Activated CD8-positive, alpha-beta T cell treated with anti-CD3 and anti-CD28 coated beads, Interleukin-2, amount 10 ng/mL, durations not matched to agents 7 days and 5 days (primary cell): ENCODE measurements at places on chromosomes 6 and 20. TPM values are rescaled to one million over a fixed set of nuclear protein-coding genes. Genes with fewer than 3 reads are reported as not detected.

DNA sequence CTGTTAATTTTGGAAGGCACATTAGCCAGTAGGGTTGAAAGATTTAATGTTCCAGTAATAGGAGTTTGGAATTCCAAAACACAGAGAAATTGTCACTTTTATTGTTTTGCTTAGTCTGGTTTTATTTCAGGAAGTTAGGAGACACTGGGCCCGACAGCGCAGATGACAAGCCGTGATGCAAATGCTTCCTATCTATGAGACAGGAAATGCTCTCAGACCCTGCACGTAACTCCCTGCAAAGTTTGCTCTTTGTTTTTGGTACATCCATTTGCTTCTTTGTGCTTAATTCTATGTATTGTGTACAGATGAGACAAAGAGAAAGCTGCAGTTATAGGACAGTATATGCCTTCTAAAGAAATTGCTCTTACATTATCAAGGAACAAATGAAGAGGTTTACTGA is 201.6 kb upstream of the SGK1 start:
- peak; percentile 70 for DNase-seq
- H3K36me3 ChIP-seq = peaks cover 6% of the 10 kb centered on the region
- peak overlapping the region; percentile 50 for H3K4me3 ChIP-seq
- peak overlapping the region; percentile 93 for H3K27ac ChIP-seq
- H3K27me3 ChIP-seq = no peaks in the 10 kb centered on the region

DNA sequence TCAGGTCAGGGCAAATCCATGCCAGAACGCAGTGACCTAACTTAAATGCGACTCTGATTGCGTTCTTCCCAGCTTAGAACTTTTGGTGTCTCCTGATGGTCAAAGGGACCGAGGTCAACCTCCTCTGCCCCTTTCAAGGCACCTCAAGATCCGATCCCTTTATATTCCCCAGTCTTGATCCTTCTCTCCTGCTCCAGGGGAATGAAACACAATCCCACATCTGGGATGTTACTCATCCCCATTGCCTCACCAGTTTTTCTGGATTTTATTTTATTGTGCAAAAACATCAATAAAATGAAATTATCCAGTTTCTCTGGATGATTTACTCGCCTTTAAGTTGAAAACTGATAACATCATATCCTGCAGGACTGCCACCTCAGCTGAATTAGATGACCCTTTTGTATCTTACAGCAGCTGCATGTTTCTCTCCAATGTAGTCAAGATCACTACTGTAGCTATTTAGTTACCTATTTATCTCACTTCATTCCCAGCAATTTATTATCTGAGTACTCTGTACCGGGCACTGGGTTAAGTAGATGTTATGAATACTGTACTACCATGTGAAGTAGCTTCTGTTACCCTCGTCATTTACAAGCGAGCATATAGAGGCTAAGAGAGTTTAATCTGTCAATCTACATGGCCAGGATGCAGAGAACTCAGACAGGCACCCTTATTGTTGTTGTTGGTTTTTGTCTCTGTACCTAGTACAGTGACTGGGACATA is 44.0 kb downstream of the IRAK1BP1 start:
- H3K4me1 ChIP-seq = peaks cover 18% of the 10 kb centered on the region
- no peak overlapping the region for H3K27ac ChIP-seq
- no peak for DNase-seq
- peaks cover 12% of the 10 kb centered on the region for H3K36me3 ChIP-seq
- peak overlapping the region; percentile 53 for H3K4me3 ChIP-seq

DNA sequence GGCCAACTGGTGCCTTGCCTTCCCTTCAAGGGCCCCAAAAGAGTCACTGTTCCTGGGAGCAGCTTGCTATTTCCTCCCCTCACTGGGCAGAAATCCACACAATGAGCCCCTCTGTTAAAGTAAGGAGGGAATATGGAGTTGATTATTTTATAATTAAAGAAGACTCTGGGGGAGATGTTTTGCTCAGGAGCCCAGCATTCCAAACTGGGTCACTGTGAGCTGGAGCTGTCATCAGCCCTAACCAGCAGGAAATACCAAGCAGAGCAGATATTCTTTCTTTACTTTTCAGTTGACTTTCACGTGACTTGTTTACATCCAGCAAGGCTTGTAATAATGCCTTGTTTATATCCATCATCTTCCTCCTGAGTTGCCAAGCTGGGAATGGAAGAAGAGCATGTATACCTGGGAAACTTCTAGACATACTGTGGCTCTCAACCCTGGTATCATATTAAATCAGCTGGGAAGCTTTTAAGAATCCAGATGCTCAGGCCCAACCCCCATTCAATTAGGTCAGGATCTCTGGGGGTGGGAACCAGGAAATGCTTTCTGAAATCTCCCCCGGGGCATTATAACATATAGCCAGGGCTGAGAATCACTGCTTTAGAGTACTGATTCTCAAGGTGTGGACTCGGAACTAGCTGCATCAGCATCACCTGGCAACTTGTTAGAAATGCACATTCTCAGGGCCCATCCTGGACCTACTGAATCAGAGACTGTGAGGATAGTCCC is 175.6 kb upstream of the MYLIP start:
- DNase-seq = no peak
- H3K27ac ChIP-seq = no peak overlapping the region
- no peak overlapping the region for H3K4me3 ChIP-seq
- peaks cover 4% of the 10 kb centered on the region for H3K4me1 ChIP-seq
- H3K27me3 ChIP-seq = no peaks in the 10 kb centered on the region

The ANGPT4 gene
- total RNA-seq = not detected

The FLRT3 gene
- not detected for total RNA-seq

DNA sequence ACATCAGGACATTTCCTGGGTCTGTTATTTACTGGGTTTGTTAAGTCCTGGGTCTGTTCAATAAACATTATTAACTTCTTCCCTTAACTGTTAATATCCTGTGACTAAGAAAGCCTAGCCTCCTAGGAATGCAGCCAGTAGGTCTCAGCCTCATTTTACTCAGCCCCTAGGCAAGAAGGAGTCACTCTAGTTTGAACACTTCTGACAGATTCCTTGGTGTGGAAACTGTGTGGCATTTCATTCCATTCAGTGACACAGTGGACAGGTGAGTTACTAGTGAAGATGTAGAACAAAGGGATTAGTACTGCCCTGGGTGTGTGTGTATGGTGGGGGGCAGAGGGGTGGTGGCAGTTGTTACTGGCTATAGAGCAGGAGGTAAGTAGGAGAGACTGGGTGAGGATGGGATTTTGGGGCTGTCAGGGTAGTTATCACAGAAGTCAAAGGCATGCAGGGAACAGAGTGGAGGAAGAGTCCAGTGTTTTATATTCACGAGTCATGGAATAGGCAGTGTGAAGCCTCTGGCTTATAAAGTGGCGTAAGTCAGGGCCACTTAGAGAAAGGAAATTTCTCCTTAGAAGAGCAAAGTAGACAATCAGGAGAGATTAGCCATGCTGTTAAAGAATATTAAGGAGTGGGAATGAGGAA is 28.4 kb downstream of the RNF182 start:
- no peak overlapping the region for H3K4me3 ChIP-seq
- H3K36me3 ChIP-seq = no peaks in the 10 kb centered on the region
- no peaks in the 10 kb centered on the region for H3K4me1 ChIP-seq
- no peak for DNase-seq
- H3K27ac ChIP-seq = no peak overlapping the region

The MUC22 gene
- total RNA-seq = not detected

The SLCO4A1 gene
- 79.9 TPM for total RNA-seq

GRCh38 chr6:53830366-53830765 is 35.6 kb downstream of the LRRC1 start:
- H3K27me3 ChIP-seq = peaks cover 3% of the 10 kb centered on the region
- peaks cover 2% of the 10 kb centered on the region for H3K4me1 ChIP-seq
- no peak overlapping the region for H3K27ac ChIP-seq
- H3K36me3 ChIP-seq = no peaks in the 10 kb centered on the region

- H3K27me3 ChIP-seq = peaks cover 19% of the 10 kb centered on the region
- H3K36me3 ChIP-seq = no peaks in the 10 kb centered on the region
Measured at GRCh38 chr6:157269261-157269794, 54.0 kb downstream of the TMEM242 start.
